ENCODE measurements at places on chromosomes 7 and 10.

DNA sequence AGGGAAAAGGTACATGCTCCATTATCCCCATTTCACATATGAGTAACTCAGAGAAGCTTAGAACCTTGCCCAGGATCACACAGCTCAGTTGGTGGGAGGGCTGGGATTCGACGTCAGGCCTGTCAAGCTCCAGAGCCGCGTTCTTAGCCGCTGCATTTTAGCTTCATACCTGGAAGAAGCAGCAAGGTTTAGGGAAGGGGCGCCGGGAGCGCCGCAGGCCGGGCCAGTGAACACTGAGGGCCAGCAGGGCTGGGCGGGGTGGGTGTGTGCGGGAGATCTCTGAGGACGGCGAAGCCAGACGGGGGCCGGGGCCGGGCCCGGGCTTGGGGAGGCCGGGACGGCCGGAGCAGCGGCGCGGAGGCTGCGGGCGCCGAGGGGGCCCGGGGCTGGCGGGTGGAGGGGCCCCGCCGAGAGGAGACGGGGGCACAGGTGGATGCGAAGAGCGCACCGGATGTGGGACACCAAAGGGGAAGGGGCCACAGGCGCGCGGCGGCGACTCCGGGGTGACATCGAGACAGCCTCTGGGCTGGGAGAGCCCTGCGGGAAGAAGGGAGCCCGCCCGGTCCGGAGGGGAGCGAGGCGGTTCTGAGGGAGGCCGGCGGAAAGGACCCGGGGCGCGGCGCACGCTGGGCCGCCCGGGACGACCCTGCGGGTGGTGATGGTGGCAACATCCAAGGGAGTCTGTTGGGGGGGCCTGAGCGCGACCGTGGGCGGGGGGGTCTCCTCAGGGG lies 498 bp downstream of the NDST2 start:
- peak; percentile 31 for DNase-seq

GRCh38 chr7:137282043-137282442 lies 61.5 kb downstream of the PTN start:
- no peak for DNase-seq

DNA sequence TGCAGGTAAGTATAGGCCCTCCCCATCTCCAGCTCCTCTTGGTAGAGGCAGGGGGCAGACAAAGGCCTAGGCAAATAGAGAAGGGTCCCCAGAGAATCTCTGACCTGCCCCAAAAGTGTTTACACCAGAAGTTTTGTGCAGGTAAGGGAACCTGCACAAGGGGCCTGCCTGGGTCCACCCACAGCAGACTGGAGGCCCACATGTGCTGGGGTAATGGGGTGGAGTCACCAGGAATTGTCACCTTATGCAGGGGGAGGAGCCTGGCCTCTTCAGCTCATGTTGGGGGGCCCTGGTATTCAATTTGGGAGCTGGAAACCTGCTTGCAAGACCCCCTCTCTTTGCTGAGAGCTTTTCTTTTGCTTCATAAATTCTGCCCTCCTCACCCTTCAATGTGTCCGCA lies 302.7 kb downstream of the ZEB1 start:
- DNase-seq: no peak

DNA sequence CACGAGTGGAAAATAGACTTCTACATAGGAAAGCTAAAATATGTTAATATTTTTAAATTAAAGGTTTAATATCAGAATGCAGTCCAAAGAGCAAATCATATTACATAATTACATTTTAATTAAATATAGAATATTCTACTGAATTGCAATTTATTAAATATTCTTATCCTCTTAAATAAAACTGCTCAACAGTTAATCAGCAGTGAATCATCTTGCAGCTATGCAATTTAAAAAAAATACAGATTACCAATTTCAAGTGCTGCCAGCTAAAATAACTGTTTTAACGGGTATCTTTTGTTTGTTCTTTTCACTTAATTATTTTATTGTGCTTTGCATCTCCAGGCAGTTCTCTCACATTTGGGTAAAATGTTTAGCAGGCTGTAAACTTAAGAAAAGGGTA lies 82.2 kb downstream of the ZNRF2 start:
- DNase-seq: no peak

- no peak for DNase-seq
These were observed 210.5 kb upstream of the YAE1 start for GRCh38 chr7:39355664-39356063.

DNA sequence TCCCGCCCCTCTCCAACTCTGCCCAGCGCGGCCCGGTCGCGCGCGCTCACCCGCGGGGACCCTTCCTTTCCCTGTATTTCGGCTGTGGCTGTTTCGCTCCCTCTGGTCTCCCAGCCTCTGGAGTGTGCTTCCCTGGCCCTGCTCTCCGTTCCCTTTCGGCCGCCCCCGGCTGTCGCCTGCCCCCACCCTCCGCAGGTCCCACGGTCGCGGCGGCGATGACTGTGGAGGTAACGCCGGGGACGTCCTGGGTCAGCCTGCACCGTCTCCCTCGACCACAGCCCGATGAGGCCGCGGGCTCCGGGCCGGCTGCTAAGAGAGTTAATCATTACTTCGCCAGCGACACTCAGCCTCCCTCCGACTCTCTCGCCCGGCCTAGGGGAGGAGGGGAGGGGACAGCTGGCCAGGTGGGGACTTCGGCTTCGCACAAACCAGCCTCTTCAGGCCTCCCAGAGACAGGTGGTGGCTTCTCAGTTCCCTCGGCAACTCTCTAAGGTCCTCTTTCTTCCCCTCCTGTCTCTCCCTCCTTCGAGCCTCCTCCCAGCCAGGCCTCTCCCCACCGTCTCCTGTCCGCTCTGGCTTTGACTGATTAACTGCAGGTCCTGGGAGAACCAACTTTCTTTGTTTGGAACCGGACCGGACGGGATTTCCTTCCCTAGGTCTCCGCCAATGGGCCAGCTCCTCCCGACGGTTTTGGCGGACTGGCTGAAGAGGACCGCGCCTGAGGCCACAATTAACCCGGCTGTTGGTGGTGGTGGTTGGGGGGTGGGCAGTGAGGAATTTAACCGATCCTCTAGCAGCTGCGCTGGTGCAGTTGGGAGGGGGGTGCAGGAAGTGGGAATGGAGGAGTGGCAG lies 5.6 kb upstream of the PAX2 start:
- peak; percentile 79 for DNase-seq

- no peak for DNase-seq
These were observed 179.5 kb upstream of the PHF14 start for GRCh38 chr7:10793995-10794775.

DNA sequence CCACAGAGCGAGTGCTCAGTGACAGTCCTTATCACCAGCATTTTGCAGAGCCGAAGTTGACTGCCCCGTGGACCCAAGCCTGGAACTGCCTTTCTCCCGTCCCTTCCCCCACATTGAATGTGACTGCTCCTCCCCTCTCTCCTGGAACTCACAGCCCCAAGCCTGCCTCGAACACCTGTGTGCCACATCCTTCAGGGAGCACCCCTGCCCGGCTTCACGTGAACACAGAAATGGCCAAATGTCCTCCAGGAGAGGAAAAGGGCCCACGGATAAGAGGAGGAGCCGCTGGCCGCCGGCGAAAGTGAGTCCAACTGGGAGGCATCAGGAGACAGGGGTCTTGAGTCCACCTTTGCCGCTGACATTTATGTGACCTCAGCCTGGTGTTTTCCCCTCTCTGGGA lies 16.2 kb downstream of the STX1A start:
- no peak for DNase-seq

GRCh38 chr7:41925946-41926345 lies 223.1 kb upstream of the INHBA start:
- DNase-seq: no peak

DNA sequence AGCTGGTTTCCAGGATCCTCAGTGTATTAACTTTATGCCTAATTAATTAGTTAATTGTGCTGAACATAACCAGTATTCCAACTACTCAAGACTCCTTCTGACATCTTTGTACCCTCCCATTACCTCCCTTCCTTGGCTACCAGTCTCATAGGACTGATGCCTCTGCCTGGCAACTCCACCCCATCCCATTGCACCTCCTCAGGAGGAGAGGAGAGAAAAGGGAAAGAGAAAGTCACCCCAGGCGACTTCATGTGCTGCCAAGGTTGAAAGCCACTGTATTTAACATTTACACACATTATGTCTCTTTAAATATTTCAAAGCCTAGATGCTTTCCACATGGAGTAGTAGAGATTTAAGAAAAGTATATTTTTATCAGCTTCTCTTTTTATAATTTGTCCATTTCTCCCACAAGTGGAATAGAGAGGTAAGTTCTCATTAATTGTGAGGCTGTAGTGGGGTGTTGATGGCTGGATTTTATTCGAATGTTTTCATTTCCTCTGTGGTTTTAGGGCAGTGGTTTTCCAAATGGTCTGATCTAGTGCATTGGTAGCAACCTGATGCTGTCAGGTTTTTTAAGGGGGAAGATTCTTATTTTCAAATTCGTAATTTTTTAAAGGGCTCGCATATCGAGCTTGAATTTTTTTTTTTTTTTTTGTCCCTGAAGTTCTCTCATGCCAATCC lies 148.0 kb downstream of the BICC1 start:
- DNase-seq: peak; percentile 63

GRCh38 chr10:36349445-36350078 lies 707.5 kb upstream of the FZD8 start:
- DNase-seq: no peak

DNA sequence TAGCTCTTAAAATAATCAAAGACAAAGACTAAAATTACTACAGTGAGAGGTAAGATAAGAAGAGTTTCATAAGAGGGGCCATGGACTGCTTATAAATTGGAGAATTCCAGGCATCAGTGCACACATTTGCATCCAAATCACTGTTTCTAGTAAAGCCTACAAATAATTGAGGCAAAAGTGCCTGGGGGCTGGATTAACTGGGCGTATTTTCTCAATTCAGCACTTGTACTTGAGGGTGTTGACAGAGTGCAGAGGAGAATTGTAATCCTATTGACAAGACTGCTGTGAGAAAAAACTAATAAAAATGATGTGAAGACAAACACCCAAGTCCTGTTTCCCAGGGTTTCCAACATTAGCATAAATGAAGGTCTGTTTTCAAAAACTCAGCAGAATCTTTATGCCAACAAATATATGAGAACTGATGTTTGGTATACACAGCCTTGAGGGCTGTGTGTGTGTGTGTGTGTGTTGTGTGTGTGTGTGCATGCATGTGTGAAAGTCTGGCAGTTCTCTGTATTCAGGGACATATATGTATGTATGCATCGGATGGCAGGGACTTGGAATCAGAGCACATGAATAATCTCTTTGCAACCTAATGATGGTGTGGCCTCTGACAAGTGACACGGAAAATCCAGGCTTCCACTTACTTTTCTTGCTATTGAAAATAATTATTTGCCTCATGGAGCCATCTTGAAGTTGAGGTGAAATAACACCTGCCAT lies 182.1 kb upstream of the CDC14C start:
- no peak for DNase-seq

GRCh38 chr10:71228875-71229675 lies 16.7 kb downstream of the UNC5B start:
- no peak for DNase-seq

GRCh38 chr7:64775289-64775688 lies 18.9 kb upstream of the ZNF138 start:
- no peak for DNase-seq

GRCh38 chr10:99748823-99749451 lies 16.9 kb downstream of the CUTC start:
- DNase-seq: no peak

GRCh38 chr10:17255512-17255911 lies 27.5 kb downstream of the VIM start:
- DNase-seq: no peak

DNA sequence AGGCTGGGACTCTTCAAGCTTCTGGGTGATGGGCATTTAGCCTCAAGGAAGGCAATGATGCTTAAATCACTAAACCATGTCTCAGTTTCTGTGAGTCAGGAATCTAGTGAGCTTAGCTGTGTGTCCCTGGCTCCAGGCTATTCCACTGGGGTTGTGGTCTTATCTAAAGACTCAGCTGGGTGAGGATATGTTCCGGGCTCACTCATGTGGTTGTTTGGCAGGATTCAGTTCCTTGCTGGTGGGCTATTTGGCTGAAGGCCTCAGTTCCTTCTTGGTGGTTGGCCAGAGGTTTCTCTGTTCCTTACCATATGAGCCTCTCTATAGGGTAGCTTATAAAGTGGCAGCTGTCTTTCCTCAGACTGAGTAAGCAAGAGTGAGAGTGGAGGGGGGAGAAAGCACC lies 12.0 kb downstream of the EVX1 start:
- DNase-seq: no peak

GRCh38 chr10:5090551-5090950 lies 3.7 kb upstream of the AKR1C3 start:
- no peak for DNase-seq

- no peak for DNase-seq
These were observed 51.1 kb upstream of the UBE3C start for GRCh38 chr7:157087646-157088045.

GRCh38 chr7:27693794-27694193 lies 31.1 kb upstream of the HIBADH start:
- no peak for DNase-seq

GRCh38 chr7:99455874-99456273 lies 10.1 kb downstream of the ATP5MF start:
- DNase-seq: no peak

DNA sequence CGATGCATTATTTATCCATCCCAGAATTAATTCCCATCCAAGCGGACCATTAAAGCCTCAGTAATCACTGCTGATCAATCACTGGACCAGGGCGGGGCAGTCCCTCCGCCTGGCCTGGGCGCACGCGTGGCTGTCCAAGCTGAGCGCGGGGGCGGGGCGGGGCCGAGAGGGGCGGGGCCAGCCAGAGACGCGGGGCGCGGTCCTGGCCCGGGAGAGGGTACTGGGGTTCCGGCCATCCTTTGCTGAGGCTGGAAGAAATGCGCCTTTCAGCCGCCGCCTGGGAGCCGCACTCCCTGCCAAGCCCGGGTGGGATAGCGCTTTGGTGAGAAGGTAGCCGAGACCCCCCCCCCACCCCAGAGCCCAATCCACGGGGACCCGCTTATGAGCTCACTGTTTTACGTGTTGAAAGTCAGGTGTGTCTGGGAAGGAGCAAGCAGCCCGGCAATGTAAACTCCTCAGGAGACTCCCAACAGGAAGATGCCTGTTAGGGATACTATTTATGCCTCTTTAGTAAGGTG lies at the start of gene ARHGAP22:
Gene ARHGAP22, minus strand, starts transcription at position 83 of the 518 bp plus-strand sequence. CDS start 277 bp downstream, outside the sequence.
- DNase-seq: peak; percentile 62

GRCh38 chr7:101208794-101209193 lies 8.0 kb upstream of the MOGAT3 start:
- DNase-seq: no peak

- DNase-seq: no peak
These were observed 35.6 kb downstream of the PRPS1L1 start for GRCh38 chr7:17991866-17992648.

GRCh38 chr10:115706488-115707076 lies 566.4 kb downstream of the GFRA1 start:
- peak; percentile 59 for DNase-seq

All from ACHN (cell line).